SIG-M5 (cell line): ENCODE measurements at places on chromosomes 7 and 10.

- no peak for DNase-seq
Observed at GRCh38 chr10:1206101-1206500, 149.9 kb downstream of the WDR37 start.

DNA sequence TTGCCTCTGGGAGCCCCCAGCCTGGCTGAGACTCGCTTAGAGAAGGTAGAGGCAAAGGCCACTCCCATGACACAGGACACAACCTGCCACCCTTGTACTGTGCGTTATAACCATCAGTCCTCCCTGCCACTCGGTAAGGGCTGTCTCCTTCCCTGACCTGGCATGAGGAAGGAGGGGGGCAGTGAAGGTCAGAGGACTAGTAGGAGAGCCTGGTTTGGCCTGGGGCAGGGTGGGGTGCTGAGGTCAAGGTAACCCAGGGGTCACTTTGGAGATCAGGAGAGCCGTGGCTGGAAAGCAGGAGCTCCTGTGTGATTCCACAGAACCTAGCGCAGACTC, 6.9 kb upstream of the TNRC18 start:
- no peak for DNase-seq

DNA sequence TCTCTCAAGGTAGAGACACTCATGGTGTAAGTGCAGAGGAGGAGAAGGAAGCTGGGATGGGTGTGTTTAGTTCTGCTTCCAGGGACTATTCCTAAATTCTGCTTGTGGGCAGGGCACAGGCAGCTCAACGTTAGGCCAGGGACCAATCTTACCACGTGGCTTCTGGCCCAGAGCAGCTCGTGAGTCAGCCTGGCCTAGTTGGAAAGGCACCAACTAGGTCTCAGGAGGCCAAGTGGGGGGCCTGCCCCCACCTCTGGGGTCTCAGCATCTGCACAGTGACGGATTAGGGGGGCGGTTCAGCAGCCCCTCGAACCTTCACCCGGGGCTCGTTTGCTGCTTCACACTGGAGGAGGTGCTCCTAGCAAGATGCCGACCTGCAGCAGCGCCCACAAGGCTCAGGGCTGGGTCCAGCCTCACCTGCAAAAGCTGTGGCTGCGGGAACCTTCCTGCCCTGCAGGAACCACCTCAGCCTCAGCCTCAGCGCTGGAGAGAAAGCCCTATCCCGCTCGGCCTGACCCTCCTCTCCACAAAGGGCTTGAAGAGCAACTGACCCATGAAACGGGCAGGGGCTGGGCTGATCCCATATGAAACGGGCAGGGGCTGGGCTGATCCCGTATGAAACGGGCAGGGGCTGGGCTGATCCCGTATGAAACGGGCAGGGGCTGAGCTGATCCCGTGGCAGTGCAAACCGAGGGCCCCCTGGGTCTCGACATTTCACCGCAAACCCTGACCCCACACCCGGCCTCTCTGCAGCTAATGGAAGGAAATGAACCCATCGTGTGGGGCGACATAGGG, 447.4 kb downstream of the DNAJB6 start:
- DNase-seq: no peak

GRCh38 chr7:134693256-134693655, 46.6 kb downstream of the BPGM start:
- no peak for DNase-seq

DNA sequence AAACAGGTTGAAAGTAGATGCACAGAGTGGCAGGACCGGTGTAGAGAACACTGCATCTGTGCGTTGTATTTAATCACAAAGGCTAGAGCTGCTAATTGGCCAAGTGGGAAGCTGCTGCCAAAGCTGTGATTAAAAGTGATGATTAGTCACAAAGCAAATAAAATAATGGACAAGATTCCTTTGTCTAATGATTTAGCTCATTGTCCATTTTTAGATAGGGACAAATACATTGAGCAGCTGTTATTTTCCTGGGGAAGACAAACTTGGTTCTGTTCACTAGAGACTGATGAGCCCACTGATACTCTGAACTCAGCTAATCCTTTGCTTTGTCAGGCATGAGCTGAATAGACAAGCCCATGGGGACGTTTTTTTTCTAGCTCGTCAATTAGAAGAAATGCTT, 19.7 kb downstream of the UBE3C start:
- DNase-seq: no peak

GRCh38 chr7:1901431-1902210, 231.5 kb downstream of the ELFN1 start:
- DNase-seq: no peak

GRCh38 chr7:151570366-151570915, 50.7 kb upstream of the RHEB start:
- no peak for DNase-seq

DNA sequence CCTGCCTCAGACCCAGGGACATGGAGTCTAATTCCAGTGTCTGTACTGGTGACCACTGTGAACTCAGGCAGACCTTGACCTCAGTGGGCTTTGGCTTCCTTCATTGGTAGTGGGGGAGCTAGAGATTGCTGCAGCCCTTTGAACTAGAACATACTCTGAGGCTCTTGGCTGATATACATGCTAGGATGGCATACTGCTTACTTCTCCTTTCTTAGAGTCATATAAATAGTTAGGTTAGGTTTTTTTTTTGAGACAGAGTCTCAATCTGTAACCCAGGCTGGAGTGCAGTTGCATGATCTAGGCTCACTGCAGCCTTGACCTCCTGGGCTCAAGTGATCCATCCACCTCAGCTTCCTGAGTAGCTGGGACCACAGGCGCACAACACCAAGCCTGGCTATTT, 49.7 kb downstream of the TMEM178B start:
- no peak for DNase-seq

DNA sequence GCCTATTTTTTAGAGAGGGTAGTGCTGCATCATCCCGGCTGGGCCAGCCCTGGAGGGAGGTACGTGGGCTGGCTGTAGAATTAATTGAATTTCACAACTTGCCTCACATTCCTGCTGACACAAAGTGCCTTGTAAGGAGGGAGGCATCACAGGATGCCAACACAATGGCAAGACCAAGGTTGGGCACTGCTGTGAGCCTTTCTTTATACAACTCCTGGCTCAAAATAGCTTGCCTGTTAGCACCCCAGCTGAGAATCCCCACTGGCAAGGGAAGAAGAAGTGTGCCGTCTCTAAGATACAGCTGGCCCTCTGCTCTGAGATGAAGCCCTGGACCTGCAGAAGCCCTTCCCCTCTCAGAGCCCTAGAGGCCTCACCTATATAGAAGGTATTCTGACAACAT, 873.9 kb downstream of the GRID1 start:
- no peak for DNase-seq

GRCh38 chr7:78450706-78451105, 652.1 kb downstream of the PHTF2 start:
- no peak for DNase-seq

- DNase-seq: no peak
Observed at GRCh38 chr7:22696541-22697228, 30.3 kb upstream of the IL6 start.
